Foreskin melanocyte (primary cell): ENCODE measurements at places on chromosomes 7 and 10.
A peak's percentile ranks its signal among the peaks of the same experiment; 100 is the strongest.

DNA sequence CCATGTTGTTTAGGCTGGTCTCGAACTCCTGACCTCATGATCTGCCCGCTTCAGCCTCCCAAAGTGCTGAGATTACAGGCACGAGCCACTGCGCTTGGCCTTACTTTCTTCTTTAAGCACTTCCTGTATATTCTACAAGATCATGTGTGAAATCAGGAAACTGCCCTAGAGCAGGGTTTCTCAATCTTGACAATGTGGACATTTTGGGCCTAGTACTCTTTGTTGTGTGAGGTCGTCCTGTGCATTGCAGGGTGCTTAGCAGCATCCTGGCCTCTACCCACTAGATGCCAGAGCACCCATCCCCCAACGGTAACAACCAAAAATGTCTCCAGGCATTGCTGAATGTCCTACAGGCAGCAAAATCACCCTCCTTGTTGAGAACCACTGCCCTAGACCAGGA is 24.7 kb downstream of the RRP12 start:
- peak; percentile 53 for DNase-seq

DNA sequence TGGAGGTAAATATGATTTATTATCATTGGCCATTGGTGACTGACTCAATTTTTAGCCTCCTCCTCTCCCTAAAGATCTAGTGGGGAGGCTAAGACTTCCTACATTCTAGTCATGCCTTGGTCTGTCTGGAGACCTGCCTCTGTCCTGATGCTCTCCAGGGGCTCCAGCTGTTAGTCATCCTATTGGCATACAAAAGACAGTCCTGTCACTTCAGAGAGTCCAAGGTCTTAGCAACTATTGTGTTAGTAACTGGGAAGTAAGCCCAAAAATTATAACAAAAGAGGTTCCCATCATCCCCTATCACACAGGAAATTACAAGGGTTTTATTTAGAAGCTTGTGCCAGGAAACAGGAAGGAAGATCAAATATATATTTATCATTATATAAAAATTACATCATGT is 400.6 kb upstream of the VSTM2A start:
- no peak for DNase-seq

GRCh38 chr10:130341356-130341755 is 205.2 kb downstream of the GLRX3 start:
- no peak for DNase-seq

- DNase-seq: no peak
Measured at GRCh38 chr10:64234489-64234888, 713.3 kb downstream of the REEP3 start.

DNA sequence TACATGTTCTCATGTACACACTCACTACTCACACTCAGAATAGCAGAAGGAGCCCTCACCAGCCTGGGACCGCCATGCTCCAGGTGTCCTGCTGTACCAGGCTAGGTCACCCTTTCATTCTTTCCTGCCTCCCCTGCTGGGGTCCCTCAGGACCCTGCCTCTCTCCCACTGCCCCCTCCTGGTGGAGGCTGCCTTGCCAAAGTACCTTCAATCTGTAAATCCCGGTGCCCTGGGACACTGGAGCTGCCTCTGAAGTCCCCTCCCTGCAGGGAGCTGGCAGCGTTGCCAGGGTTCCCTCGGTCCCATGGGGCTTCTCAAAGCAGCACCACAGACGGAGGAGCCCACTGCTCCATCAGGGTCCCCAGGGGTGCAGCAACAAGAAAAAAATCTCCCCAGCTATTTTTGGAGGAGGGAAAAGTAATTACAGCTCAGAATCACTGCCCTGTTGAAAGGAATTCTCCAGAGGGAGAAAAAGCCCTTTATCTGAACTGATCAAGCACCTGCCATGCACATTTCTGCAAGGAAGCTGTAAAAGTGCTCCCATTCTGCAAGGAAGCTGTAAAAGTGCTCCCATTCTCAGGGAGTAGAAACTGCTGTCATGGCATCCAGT is 259.9 kb downstream of the PTPRN2 start:
- no peak for DNase-seq
